Stimulated activated CD4-positive, alpha-beta T cell treated with anti-CD3 and anti-CD28 coated beads, Interleukin-2, amount 100 ng/mL, for 4 hours (primary cell): ENCODE measurements at places on chromosomes 2 and 18.

- DNase-seq, result no peak
Observed at GRCh38 chr18:35283923-35284794, 5.9 kb downstream of the ZSCAN30 start.

DNA sequence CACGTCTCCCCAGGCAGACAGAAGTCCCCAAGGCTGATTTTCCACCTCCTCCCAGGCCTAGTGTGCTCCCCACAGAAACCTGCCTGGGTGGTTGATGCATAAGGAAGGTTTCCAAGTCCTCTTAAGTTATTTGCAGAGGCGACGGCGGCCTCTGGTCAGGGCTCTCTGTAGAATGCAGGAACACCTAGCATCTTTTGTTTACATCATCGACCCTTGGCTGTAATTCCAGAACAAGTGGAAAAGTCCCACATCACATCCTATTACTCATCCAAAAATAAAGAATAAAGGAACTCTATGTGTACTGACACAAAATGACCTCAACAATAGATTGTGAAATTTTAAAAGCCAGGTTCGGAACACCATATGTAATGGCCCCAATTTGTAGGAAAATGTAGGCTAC lies 211.1 kb downstream of the ALPK2 start:
- no peak for DNase-seq

GRCh38 chr2:223921204-223921603 lies 23.9 kb downstream of the WDFY1 start:
- DNase-seq, result no peak

- peak; percentile 4 for DNase-seq
Observed at GRCh38 chr2:97870396-97870843, 125.3 kb downstream of the TMEM131 start.

GRCh38 chr2:101811226-101812015 lies 113.9 kb downstream of the MAP4K4 start:
- DNase-seq, result no peak

- no peak for DNase-seq
Observed at GRCh38 chr2:239398521-239398921, 2.3 kb downstream of the HDAC4 start.

DNA sequence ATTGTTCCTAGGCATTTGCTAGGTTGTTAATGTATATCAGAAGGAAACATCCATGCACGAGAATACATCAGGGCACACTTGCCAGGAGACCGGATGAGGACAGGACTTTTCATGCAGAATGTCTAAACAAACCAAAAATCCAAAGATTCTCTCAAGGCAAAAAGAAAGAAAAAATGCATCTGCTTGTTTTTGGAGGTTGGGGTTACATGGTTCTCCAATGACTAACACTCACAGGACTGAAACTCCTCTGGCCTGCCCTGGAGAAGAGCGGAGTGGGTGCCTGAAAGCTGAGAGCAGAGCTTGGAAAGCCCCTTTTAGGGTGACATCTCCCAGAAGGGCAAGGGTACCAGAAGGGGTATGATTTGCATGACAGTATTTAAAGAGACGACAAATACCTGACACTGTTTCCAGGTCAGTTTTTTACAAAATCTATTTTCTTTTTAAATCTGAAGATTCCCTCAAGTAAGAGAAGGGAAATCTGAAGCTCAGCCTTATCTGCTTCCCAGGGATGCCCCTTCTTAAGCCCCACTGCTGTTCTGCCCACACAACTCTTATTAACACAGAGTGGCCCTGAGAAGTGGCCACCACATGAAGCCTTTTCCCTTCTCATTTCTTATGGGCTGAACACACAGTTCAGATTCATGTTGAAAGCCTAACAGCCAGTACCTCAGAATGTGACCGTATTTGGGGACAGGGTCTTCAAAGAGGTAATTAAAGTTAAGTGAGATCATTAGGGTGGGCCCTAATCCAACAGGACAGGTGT lies 216.4 kb downstream of the STK39 start:
- no peak for DNase-seq

GRCh38 chr18:44687421-44687820 lies 6.7 kb downstream of the SETBP1 start:
- DNase-seq, result no peak

DNA sequence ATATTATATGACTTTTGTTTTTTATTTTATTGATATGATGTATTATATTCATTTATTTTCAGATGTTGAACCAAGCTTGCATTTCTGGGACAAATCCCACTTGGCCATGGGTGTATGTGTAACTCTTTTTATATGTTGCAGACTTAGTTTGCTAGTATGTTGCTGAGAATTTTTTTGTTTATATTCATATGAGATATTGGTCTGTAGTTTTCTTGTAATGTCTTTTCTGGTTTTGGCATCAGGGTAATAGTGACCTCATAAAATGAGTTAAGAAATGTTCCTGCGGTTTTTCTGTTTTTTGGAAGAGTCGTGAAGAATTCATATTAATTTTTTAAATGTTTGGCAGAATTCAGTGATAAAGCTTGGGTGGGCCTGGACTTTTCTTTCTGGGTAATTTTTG lies 88.7 kb downstream of the ASB1 start:
- DNase-seq, result no peak

DNA sequence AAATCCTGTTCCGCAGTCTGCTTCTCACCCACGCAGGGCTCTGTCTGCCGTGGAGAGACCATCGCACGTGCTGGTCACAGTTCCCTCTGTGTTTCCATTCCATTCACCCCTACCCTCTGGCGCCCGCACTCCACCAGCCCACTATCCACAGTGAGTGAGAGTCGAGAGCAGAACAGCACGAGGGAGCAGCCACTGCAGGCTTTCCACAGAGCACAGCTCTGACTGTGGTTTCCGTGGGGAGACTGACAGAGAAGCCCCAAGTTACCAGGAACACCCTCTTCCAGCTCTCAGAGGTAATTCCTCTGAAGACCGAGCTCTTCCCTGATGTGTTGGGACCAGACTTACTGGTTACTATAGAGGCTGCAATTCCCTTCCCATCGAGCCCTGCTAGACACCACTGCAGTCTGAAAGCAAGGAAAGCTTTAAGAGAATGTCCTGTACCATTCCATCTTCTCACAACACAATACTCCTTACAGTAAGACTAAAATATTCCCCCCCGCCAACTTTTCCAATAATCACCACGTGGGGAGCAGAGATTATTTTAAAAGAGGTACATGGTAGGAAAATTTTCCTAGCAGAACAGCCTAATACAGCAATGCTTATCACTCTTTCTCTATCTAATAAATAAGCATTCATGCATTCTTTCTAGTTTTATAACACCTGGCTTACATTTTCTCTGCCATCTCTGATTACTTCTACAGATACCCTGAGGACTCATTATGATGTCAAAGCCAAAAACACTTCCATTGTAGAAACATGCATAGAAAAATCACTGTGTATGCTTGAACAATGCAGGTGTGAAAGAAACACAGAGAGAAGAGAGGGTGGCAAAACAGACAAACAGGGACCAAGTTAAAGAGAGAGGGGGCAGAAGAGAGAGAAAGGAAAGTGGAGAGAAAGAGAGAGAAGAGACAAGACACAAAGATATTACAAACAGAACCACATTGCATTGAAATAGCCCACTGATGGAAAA lies 4.7 kb downstream of the MYT1L start:
- no peak for DNase-seq

DNA sequence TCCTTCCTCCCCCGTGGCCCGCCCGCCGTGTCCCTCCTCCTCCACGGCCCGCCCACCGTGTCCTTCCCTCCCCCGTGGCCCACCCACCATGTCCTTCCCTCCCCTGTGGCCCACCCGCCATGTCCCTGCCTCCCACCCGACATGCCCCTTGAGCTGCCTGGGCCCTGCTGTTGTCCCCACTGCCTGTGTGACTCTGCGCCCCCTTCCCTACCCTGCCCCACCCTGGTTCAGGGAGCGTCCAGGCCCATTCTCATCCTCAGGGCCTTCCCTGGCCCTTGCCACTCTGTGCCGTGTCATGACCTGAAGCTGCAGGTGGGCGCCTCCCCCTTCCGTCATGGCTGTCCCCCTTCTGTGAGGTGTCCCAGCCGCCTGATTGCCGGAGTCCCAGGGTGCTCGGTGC lies 20.7 kb downstream of the D2HGDH start:
- DNase-seq, result no peak

GRCh38 chr18:58559427-58560186 lies 69.3 kb downstream of the ALPK2 start:
- no peak for DNase-seq

DNA sequence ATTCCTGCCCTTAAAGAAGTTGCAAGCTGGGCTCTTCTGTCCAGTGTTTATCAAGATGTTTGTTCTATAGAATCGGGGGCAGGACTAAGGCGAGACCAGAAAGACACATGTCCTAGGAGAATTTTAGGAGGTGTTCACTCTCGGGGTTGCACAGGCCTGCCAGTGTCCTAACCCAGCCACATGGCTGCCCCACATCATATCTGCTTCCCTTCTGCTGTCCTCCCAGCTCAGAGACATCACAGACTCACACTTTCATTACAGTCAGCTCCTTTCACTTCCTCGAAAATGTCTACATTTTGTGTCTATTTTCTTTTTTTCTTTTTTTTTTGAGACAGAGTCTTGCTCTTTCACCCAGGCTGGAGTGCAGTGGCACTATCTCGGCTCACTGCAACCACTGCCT lies 10.7 kb upstream of the MRO start:
- DNase-seq, result no peak

DNA sequence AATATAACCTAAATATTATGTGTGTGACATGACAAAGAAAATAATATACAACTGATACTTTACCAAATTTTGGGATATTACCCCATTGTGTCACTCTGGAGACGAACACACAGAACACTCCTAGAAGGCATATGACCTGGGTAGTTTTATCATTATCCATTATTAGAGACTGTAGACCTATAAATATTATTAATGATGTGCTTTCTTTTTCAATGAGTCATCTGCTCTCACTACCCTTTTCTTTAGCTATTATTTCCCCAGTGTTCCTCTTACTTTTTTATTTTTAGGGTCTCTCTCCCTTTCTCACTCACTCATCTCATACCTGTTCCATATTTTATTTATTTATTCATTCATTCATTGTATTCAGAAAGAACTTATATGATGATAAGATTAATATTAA lies 143.3 kb upstream of the ITGA4 start:
- DNase-seq, result no peak

- DNase-seq, result no peak
Observed at GRCh38 chr2:10536569-10537133, 88.5 kb upstream of the ODC1 start.

GRCh38 chr2:68425503-68425902 lies 41.6 kb downstream of the FBXO48 start:
- no peak for DNase-seq

GRCh38 chr18:74507927-74508326 lies 11.8 kb downstream of the CNDP2 start:
- DNase-seq, result no peak

DNA sequence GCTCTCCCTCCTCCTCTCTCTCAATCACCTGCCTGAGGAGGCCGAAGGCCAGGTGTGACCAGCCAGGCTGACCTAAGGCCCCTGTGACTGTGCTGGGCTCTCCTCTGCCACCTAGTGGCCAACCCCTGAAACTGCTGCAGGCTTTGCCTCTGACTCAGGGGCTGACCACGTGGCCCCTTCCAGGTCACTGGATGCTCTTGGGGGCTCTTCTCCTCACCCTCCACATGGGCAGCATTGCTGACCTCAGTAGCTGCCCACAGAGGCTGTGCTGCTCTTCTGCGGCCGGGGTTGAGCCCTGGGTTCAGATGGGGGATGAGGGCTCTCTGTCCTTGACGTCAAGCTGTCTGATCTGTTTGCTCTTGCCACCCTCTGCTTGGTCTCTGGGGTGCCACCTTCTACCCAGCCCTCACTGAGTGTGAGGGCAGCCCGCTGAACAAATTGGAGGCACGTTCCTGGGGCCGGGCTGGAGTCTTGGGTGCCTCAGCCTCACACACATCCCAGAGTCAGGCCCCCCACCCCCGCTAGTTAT lies 122.7 kb downstream of the TWIST2 start:
- DNase-seq, result peak; percentile 13

DNA sequence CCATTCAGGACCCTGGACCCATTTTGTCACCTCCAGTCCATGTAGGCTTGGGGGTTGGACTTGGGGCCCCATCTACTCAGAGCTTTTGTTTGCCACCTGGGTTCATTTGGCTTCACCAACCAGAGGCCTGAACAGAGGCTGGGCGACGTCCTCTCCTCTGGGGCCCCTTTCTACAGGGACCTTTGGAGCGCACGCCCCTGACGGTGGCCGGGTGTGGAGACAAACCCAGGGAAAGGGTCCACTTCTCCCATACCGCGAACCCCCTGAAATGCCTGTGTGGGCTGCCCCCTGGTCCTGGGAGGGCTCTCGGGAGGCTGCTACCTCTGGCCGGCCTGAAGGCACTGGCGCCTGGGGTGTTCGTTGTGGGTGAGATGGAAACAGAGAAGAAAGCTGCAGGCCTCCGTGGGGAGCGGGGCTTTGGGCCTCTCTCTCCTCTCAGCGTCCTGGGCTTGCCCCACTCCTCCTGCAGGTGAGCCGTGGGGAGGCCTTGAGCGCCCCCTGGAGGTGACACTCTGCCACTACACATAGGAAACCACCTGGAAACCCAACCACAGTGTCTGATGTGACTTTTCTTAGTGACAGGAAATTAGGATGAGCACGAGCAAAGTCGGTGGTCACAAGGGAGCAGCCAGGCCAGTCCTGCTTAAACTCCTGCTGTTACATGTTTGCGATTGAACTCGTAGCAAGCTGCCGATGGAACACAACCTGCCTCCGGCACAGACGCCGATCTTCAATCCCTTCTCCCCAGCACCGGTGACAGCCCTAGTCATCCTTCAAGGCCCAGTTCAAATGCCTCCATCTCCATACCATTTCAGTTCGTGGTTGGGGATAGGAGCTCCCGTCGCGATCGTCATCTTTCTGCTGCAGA lies 12.0 kb upstream of the NTSR2 start:
- DNase-seq, result no peak

GRCh38 chr18:46297124-46297523 lies 192.9 kb downstream of the HAUS1 start:
- DNase-seq, result no peak

- DNase-seq, result no peak
Observed at GRCh38 chr18:7017013-7017412, 100.6 kb downstream of the LAMA1 start.

GRCh38 chr18:57640236-57640635 lies 18.6 kb upstream of the NARS1 start:
- DNase-seq, result no peak

- no peak for DNase-seq
Observed at GRCh38 chr2:23867449-23867848, 59.5 kb downstream of the ATAD2B start.

- no peak for DNase-seq
Observed at GRCh38 chr2:128636802-128637147, 318.1 kb upstream of the HS6ST1 start.

- no peak for DNase-seq
Observed at GRCh38 chr18:57854726-57855125, 51.6 kb upstream of the ATP8B1 start.

- DNase-seq, result no peak
Observed at GRCh38 chr2:44163777-44164176, 4.9 kb upstream of the PPM1B start.

GRCh38 chr2:168652997-168653921 lies 149.2 kb upstream of the NOSTRIN start:
- DNase-seq, result no peak

GRCh38 chr2:67825476-67825875 lies 237.3 kb downstream of the C1D start:
- no peak for DNase-seq

GRCh38 chr2:158457092-158457825 lies 507 bp downstream of the PKP4 start:
- peak; percentile 22 for DNase-seq

GRCh38 chr2:98552499-98553179 lies 55.7 kb downstream of the COA5 start:
- no peak for DNase-seq
